IMR-90 (cell line): ENCODE measurements at places on chromosomes 5 and 9. TPM values are rescaled to one million over a fixed set of nuclear protein-coding genes. Genes with fewer than 3 reads are reported as not detected.

Gene PIP5KL1
- 0.28 and 0.36 TPM in 2 replicates for total RNA-seq

Gene PPP1R2B
- not detected in 2 replicates for total RNA-seq

Gene SHISAL2B
- total RNA-seq = not detected in 2 replicates

Gene NOP16
- total RNA-seq = 28.0 and 33.3 TPM in 2 replicates

DNA sequence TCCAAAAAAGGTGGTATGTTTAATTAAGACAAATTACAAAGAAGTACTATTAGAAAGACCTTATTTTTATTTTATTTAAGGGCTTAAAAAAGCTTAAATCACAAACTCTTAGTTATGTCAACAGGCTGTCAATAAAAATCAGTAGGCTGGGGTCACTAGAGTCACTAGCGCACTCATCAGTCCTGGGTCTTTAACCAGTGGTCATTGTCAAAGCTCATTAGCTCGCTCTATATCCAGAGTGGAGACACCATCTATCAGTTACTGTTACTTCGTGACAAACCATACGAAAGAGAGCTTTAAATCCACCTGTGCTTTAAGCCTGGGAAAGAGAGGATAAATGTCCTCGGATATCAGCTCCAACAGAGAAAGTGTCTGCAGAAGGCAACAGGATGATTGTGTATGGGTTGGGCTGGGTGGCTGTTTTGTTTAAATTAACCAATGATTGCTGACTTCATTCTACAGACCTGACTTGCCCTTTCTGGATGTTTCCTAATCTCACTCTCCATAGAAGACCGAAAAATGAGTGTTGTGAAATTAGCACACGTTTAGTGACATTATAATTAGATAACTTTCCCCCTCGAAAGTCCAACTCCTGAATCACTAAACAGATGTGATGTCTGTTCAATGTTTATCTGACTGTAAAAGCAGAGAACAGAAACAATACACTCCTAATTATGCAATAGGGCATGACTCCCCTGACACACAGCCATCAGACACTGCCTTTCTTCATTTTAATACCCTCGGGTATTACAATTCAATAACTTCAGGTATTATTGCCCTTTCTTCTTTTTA is 123.6 kb upstream of the TNPO1 start:
- peak; percentile 30 for DNase-seq

- DNase-seq = peak; percentile 65
These were observed 32.4 kb downstream of the MUSK start for GRCh38 chr9:110700953-110701352.

DNA sequence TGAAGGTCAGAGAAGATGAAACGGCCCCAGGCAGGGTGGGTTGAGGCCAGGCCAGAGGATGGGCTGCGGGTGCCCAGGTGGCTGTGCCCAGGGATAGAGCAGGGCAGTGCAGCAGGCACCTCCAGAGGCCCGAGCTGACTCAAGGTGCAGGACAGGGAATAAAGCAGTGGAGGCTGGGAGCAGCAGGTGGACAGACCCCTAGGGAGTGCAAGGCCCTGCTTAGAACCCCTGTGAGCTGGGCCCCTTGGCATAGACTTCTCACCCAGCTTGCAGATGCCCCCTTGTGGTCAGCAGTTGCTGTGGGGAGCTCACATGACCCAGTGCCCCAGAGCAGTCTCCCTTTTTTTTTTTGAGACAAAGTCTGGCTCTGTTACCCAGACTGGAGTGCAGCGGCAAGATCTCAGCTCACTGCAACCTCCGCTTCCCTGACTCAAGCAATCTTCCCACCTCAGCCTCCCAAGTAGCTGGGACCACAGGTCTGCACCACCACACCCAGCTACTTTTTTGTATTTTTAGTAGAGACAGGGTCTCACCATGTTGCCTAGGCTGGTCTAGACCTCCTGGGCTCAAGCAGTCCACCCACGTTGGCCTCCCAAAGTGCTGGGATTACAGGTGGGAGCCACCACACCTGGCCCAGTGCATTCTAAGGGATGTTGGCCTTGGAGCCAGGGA is 118.8 kb downstream of the WNK2 start:
- peak; percentile 58 for DNase-seq

DNA sequence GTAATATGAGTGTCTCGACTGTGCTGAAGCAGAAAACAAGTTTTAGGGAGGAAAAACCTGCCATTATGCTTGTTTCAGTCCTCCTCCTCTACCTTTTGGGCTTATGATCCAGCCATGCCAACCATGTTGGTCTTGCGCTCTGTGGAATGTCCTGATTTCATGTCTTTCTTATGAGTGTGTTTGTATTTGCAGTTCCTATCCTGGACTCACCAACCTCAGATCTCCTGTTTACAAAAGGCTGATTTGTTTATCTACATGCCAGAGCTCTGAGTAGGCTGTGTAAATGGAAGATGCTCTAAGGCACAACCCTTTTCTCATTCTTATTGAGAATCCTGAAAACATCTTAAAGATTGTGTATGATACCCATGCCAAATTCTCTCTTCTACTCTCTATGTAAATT is 138.6 kb downstream of the ARHGEF28 start:
- peak; percentile 82 for DNase-seq

GRCh38 chr9:136820971-136821825 is 13.4 kb downstream of the RABL6 start:
- no peak for DNase-seq
